Activated T-helper 1 cell treated with anti-CD3 and anti-CD28 coated beads, Interleukin-12 subunit alpha, Interleukin-12 subunit beta, Interleukin-2, Interleukin-4 antibody, amounts not matched to agents 30 ng/mL and 10 ng/mL and 1 ng/mL, durations not matched to agents 14 hours and 24 hours and 36 hours (primary cell): ENCODE measurements at places on chromosomes 13 and 19.

GRCh38 chr19:44718441-44719261 lies 19.7 kb downstream of the CEACAM16 start:
- no peak for DNase-seq

- DNase-seq = no peak
These were observed 24.6 kb downstream of the ZMYM5 start for GRCh38 chr13:19838865-19839275.

DNA sequence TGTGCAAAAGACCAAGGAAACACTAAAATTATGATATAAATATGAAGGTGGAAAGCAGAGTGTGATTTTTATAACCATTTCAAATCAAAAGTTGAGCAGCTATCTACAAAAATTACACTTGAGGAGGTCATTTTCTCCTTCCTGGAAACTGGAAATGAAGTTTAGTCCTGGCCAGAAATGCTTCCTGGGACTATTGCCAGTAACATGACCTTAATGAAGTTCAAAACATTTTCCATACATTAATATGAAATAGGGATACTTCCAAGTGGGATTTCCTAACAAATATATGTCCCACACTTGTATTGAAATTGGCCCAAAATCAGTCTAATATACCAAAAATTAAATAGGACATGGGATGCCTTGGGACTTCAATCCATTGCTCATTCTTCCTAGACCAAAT lies 1556.8 kb upstream of the MIR17HG start:
- no peak for DNase-seq

- no peak for DNase-seq
These were observed 9.3 kb upstream of the COG6 start for GRCh38 chr13:39646122-39646521.
